ENCODE measurements at places on chromosomes 7 and 10.

- DNase-seq = no peak
Measured at GRCh38 chr10:115845921-115846320, 427.1 kb downstream of the GFRA1 start.

DNA sequence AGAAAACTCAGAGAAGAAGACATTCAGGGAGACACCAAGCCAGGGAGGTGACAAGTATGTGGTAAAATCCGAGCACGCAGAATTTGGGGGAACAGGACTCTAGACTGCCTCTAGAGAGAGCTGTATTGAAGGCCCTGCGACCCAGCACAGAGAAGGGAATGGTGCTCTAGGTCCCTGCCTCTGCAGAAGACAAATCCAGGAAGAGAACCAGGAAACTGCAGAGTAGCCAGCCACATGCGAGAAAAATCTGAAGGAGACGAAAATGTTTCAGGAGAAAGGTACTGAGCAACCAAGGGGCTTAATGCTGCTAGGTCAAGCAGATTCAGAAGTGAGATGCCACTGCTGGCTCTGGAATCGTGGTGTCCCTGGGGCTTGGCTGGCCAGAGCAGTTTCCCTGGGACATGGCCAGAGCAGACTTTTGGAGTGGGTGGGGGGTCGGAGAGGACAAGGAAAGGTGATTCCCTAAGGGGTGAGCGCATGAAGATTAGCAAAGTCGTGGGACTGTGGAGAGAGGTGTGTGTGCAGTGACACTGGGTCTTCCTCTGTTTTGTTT lies 158.0 kb upstream of the KLF6 start:
- no peak for DNase-seq

DNA sequence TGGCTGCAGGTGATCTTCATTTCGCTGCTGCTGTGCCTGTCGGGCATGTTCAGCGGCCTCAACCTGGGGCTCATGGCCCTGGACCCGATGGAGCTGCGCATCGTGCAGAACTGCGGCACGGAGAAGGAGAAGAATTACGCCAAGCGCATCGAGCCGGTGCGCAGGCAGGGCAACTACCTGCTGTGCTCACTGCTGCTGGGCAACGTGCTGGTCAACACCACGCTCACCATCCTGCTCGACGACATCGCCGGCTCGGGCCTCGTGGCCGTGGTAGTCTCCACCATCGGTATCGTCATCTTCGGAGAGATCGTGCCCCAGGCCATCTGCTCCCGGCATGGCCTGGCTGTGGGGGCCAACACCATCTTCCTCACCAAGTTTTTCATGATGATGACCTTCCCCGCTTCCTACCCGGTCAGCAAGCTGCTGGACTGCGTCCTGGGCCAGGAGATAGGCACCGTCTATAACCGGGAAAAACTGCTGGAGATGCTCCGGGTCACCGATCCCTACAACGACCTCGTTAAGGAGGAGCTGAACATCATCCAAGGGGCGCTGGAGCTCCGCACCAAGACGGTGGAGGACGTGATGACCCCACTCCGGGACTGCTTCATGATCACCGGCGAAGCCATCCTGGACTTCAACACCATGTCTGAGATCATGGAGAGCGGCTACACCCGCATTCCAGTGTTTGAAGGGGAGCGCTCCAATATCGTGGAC lies 1.3 kb downstream of the CNNM2 start:
- DNase-seq = no peak

- DNase-seq = no peak
Measured at GRCh38 chr7:25067726-25068501, 57.1 kb downstream of the CYCS start.

GRCh38 chr10:12716042-12716441 lies 285.5 kb downstream of the CCDC3 start:
- DNase-seq = no peak

- peak; percentile 70 for DNase-seq
Measured at GRCh38 chr10:91389636-91390512, 20.3 kb upstream of the HECTD2 start.

- no peak for DNase-seq
Measured at GRCh38 chr10:87724789-87725188, 65.1 kb downstream of the PAPSS2 start.

DNA sequence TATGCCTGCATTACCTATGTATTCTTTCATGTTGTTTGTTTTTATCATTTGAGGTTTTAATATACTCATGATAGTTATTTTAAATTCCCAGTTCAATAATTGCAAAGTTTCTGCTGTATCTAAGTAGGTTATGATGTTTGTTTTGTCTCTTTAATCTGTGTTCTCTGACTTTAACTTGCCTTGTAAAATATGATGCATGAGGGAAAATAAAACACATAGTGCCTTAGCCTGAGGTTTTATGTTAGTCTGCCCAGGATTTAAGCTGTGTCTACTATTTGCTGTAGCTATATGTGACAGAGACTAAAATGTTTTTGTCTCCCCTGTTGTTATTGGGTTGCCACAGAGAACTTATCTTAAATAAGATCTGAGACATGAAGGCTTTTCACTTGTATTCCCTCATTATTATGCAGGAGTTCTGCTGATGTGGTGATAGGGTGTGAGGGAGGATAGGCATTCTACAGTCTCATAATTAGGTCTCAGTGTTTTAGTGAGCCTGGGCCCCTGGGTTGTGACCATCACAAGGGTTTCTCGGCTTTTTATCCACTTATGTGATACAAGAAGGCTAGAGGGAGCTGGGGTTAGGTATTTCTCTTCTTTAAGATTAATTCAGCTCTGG lies 582.5 kb downstream of the CNTNAP2 start:
- no peak for DNase-seq

GRCh38 chr7:29346231-29346978 lies 151.8 kb downstream of the CHN2 start:
- DNase-seq = no peak

DNA sequence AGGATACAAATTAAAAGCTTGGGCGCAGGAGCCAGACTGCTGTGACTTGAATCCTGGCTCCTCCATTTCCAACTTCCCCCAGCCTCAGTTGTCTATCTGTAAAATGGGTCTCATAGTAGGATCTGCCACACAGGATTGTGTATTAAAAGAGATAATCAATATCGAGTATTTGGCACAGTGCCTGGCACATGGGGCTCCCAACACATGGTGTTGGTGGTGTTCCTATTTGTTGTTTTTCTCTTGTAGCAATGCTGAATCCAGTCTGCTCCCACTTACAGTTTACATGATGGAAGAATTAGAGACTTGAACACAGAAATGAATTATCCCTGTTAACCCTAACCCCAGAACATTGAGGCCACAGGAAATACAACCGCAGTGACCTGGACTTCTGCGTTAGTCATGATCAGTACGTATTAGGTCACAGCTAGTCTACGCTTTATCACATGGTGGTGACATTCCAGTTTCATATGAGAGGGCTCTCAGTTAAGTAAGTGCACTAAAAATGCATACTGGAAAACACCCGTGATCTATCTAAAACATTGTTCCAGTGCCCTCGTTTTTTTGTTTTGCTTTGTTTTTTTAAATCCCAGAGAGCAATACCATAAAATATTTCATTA lies 169.5 kb upstream of the KLF14 start:
- DNase-seq = no peak

DNA sequence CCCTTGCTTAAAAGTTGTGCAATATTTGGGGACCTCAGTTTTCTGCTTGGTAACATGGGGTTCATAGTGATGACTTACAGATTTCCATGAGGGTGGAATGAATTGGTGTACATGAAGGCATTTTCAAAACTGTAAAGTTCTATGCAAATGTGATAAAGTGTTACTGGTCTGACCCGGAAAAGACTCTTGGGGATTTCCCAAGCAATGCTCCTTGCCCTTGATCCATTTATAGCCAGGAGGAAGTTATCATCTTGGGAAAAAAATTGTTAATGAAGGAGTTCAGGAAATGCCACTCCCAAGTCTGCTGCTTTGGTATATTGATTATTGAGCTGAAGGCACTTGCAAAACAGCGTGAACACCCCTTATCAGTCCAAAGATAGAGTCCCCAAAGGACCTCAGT lies 96.3 kb upstream of the ZPBP start:
- DNase-seq = no peak

GRCh38 chr7:13988731-13989125 lies 738 bp downstream of the ETV1 start:
- DNase-seq = no peak

GRCh38 chr7:39016609-39017008 lies 38.9 kb downstream of the POU6F2 start:
- no peak for DNase-seq

DNA sequence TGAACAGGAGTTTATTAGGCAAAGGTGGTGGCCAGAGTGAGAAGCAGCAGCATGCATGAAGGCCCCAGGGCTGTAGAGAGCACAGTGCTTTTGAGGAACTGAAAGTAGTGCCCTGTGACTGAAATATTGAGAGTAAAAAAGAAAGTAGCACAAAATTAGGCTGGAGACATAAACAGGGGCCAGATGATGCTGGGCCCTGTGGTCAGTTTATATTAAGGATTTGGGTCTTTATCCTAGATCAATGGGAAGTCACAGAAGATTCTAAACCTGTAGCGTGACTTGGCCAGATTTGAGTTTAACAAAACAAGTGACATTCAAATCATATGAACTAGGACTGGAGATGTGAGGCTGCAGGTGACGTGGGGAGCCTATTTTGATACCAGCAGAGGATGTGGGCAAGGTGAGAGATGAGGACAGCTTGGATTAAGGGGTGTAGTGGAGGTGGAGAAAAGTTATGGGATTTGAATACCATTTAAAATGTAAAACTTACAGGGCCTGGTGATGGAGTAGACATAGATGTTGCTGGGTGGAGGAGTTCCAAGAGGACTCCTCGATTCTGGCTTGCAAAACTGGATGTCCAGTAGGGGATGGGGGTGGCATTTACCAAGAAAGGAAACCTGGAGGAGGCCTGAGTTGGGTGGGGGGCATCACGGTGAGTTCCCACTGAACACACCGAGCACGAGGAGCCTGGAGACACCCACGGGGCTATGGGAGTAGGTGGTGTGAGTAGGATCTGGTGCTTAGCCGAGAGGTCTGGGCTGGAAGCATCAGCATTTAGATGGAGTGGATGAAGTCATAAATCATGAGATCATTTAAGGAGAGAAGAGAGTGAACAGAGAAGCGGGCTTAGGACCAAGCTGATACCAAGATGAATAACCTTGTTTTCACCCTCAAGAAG lies 52.8 kb downstream of the HHEX start:
- DNase-seq = no peak
